ENCODE measurements at places on chromosomes 7 and 10. TPM values are rescaled to one million over a fixed set of nuclear protein-coding genes. Genes with fewer than 3 reads are reported as not detected.

The LBX1 gene
- total RNA-seq = 11.7 TPM

The ACTL6B gene
- total RNA-seq = not detected

The GIMAP1 gene
- not detected for total RNA-seq

The LRRC18 gene
- total RNA-seq = not detected

The ANKRD30A gene
- not detected for total RNA-seq
